CD8-positive, alpha-beta memory T cell (primary cell): ENCODE measurements at places on chromosomes 6 and 20. TPM values are rescaled to one million over a fixed set of nuclear protein-coding genes. Genes with fewer than 3 reads are reported as not detected.

GRCh38 chr6:32118782-32119628 lies 9.0 kb downstream of the ATF6B start:
- H3K36me3 ChIP-seq, result peaks cover 62% of the 10 kb centered on the region
- no peak overlapping the region for H3K27ac ChIP-seq
- no peaks in the 10 kb centered on the region for H3K27me3 ChIP-seq
- peak; percentile 54 for DNase-seq

- H3K27me3 ChIP-seq, result no peaks in the 10 kb centered on the region
- H3K4me3 ChIP-seq, result no peak overlapping the region
- DNase-seq, result no peak
- no peak overlapping the region for H3K27ac ChIP-seq
These were observed 39.3 kb downstream of the ARID1B start for GRCh38 chr6:156816505-156816904.

DNA sequence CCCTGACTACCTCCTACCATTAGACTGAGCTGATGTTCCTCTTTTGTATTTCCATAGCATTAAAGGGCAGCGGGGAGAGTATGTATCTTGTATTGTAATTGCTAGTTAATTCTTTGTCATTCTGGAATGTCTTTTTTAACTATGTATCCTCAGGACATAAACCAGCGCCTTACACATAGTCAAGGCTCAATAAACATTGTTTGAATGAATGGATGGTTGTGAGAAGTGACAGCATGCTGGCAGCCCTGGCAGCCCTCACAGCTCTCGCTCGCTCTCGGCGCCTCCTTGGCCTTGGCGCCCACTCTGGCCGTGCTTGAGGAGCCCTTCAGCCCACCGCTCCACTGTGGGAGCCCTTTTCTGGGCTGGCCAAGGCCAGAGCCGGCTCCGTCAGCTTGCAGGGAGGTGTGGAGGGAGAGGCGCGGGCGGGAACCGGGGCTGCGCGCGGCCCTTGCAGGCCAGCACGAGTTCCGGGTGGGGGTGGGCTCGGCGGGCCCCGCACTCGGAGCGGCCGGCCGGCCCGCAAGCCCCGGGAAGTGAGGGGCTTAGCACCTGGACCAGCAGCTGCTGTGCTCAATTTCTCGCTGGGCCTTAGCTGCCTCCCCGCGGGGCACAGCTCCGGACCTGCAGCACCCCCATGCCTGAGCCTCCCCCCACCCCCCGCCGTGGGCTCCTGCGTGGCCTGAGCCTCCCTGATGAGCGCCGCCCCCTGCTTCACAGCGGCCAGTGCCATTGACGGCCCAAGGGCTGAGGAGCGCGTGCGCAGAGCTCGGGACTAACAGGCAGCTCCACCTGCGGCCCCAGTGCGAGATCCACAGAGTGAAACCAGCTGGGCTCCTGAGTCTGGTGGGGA lies 93.1 kb downstream of the RNF182 start:
- no peak overlapping the region for H3K4me3 ChIP-seq
- no peaks in the 10 kb centered on the region for H3K36me3 ChIP-seq
- no peaks in the 10 kb centered on the region for H3K4me1 ChIP-seq
- no peak for DNase-seq

- H3K27ac ChIP-seq, result no peak overlapping the region
- H3K36me3 ChIP-seq, result no peaks in the 10 kb centered on the region
- no peak for DNase-seq
- no peaks in the 10 kb centered on the region for H3K27me3 ChIP-seq
- no peak overlapping the region for H3K4me3 ChIP-seq
These were observed 42.3 kb upstream of the NAA20 start for GRCh38 chr20:19974630-19975435.

GRCh38 chr6:115835314-115835713 lies 225.4 kb downstream of the FRK start:
- H3K4me3 ChIP-seq, result no peak overlapping the region
- H3K27ac ChIP-seq, result no peak overlapping the region
- no peak for DNase-seq
- H3K36me3 ChIP-seq, result no peaks in the 10 kb centered on the region
- no peaks in the 10 kb centered on the region for H3K27me3 ChIP-seq
- H3K4me1 ChIP-seq, result no peaks in the 10 kb centered on the region

DNA sequence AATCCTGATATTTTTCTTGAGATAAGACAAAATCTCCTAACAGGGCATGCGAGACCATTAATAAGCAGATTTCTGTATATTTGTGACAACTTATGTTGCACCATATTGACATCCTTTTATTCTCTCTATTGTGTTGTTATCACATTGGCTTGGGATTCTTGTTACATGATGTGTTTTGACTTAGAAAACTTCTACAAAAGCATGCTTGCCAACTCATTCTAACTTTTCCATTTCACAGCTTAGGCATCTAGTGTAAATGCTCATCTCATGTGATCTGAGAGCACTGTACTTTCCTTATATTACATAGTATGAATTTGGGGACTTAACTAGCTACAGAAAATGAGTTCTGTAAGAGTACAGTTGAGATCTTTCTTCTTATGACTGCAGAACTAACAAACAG lies 1040.7 kb upstream of the ADGRB3 start:
- H3K36me3 ChIP-seq, result no peaks in the 10 kb centered on the region
- no peaks in the 10 kb centered on the region for H3K27me3 ChIP-seq
- no peak overlapping the region for H3K4me3 ChIP-seq
- H3K27ac ChIP-seq, result no peak overlapping the region
- DNase-seq, result no peak
- no peaks in the 10 kb centered on the region for H3K4me1 ChIP-seq

TREML2 gene
- total RNA-seq, result 1.2 TPM

DNA sequence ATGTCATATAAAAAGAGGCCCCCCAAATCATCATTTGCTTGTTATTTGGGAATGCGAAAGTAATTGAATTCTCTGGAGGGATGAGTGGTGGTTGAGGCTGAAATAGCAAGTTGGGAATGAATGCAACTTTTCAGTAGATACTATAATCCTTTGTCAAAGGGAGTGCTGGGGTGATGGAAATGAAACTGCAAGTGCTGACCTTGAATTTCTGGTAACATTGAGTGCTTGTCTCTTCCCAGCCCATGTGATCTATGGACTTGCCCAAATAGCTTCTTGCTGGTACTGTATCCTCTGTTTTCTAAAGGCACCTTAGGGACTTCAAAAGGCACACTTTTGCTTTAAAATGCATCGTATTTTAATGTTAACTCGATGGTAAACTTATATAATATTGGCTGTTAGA lies 14.8 kb downstream of the PAQR8 start:
- H3K4me1 ChIP-seq, result peaks cover 54% of the 10 kb centered on the region
- H3K27me3 ChIP-seq, result no peaks in the 10 kb centered on the region
- no peak overlapping the region for H3K4me3 ChIP-seq
- no peak for DNase-seq
- no peaks in the 10 kb centered on the region for H3K36me3 ChIP-seq
- H3K27ac ChIP-seq, result no peak overlapping the region

ESR1 gene
- 0.15 TPM for total RNA-seq

GRCh38 chr20:10172998-10173655 lies 45.5 kb upstream of the SNAP25 start:
- no peak overlapping the region for H3K27ac ChIP-seq
- peaks cover 4% of the 10 kb centered on the region for H3K27me3 ChIP-seq
- no peak for DNase-seq
- peaks cover 4% of the 10 kb centered on the region for H3K4me1 ChIP-seq
- no peaks in the 10 kb centered on the region for H3K36me3 ChIP-seq

DNA sequence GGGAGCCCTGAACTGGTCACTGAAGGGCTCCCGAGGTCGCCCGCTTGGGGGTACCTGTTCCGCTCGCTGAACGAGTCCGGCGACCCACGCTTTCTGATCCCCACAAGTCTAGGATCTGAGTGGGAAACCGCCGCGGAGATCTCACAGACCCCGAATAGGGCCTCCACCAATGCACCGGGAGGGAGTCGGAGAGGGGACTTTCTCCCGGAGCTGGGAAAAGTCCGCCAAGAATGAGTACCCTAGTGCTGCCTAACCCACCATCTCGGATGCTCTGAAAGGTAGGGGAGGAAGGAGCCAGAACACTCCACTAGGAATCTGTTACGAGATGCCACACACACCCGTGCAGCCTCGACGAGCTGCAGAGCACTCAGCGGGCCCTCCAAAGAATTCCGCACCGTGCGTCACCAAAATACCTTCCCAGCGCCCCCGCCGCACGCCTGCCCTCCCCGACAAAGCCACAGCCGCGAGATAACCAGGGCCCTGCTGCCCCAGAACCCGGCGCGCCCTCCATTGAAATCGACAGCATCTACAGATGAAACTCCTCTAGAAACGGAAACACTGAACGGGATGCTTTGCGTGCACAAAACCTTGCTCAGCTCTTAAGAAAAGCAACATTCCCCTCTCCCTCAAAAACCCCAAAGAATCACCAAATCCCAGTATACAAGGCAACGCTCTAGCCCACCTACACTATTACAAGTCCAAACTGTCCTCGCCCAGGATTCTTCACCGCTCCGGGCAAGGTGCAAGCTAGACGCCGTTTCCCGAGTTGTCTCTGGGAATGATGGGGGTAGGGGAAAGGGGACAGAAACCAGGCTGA lies 686 bp downstream of the COL12A1 start:
- peaks cover 50% of the 10 kb centered on the region for H3K27me3 ChIP-seq
- no peak overlapping the region for H3K27ac ChIP-seq
- H3K4me3 ChIP-seq, result peak overlapping the region; percentile 32
- no peak for DNase-seq
- no peaks in the 10 kb centered on the region for H3K36me3 ChIP-seq
- peaks cover 45% of the 10 kb centered on the region for H3K4me1 ChIP-seq

PACSIN1 gene
- 0.70 TPM for total RNA-seq

DNA sequence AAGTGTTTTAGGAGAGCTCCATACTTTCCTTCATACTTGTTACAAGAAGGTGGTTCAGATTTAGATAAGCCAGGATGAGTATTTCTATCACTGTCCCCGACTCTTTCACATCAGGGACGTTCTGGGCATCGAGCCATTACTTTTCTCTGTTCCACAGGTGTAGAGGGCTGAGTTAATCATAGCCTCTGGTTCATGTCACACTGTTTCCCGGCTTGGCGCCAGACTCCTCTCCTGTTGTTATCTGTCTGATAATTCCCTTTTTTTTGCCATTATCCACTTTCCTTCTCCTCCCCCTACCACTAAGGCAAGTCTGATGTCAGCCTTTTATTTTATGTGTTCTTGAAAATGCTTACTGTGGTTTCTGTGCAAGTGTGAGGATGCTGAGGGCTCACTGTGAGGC lies 593.4 kb downstream of the UTRN start:
- no peak for DNase-seq
- H3K4me1 ChIP-seq, result no peaks in the 10 kb centered on the region
- no peak overlapping the region for H3K4me3 ChIP-seq

GRCh38 chr20:22763257-22763906 lies 179.0 kb upstream of the FOXA2 start:
- no peaks in the 10 kb centered on the region for H3K27me3 ChIP-seq
- no peaks in the 10 kb centered on the region for H3K4me1 ChIP-seq
- no peak overlapping the region for H3K4me3 ChIP-seq
- no peaks in the 10 kb centered on the region for H3K36me3 ChIP-seq

- no peak overlapping the region for H3K27ac ChIP-seq
- no peaks in the 10 kb centered on the region for H3K36me3 ChIP-seq
- H3K27me3 ChIP-seq, result no peaks in the 10 kb centered on the region
- DNase-seq, result no peak
- H3K4me1 ChIP-seq, result peaks cover 24% of the 10 kb centered on the region
These were observed 4.1 kb upstream of the EFHC1 start for GRCh38 chr6:52415917-52416628.

- H3K27ac ChIP-seq, result peak overlapping the region; percentile 18
- peaks cover 48% of the 10 kb centered on the region for H3K36me3 ChIP-seq
- peaks cover 27% of the 10 kb centered on the region for H3K4me1 ChIP-seq
- H3K4me3 ChIP-seq, result no peak overlapping the region
These were observed 60.0 kb downstream of the PTPN1 start for GRCh38 chr20:50569864-50570836.

- DNase-seq, result no peak
- H3K27me3 ChIP-seq, result no peaks in the 10 kb centered on the region
- H3K36me3 ChIP-seq, result no peaks in the 10 kb centered on the region
- no peak overlapping the region for H3K4me3 ChIP-seq
These were observed 119.0 kb upstream of the STMND1 start for GRCh38 chr6:16982807-16983206.

GRCh38 chr20:23222531-23223200 lies 127.9 kb upstream of the NXT1 start:
- H3K27me3 ChIP-seq, result no peaks in the 10 kb centered on the region
- H3K36me3 ChIP-seq, result no peaks in the 10 kb centered on the region
- no peak for DNase-seq
- H3K4me3 ChIP-seq, result no peak overlapping the region

DNA sequence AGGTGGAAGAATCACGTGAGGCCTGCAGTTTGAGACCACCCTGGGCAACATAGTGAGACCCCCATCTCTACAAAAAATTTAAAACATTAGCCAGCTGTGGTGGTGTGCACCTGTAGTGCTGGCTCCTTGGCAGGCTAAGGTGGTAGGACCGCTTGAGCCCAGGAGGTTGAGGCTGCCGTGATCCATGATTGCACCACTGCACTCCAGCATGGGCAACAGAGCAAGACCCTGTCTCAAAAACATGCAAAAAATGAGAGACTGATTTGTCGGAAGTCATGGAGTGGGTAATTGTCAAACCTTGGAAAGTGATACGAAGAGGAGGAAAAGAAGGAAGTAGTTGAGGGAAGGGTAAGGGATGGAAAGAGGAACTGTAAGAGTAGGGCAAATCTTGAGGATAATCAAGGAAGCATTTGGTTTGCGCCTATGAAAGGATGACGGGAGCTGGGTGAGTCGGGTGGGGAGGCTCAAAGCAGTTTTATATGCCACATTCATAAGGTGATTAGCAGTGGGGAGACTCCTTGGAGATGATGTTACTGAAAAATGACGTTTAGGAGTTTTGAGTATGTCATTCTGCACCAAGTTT lies 14.5 kb downstream of the L3MBTL3 start:
- H3K4me3 ChIP-seq, result no peak overlapping the region
- no peaks in the 10 kb centered on the region for H3K36me3 ChIP-seq
- peaks cover 50% of the 10 kb centered on the region for H3K4me1 ChIP-seq
- no peak for DNase-seq
- H3K27ac ChIP-seq, result no peak overlapping the region

GRCh38 chr6:159828074-159828473 lies 28.0 kb downstream of the PNLDC1 start:
- peaks cover 1% of the 10 kb centered on the region for H3K4me1 ChIP-seq
- H3K4me3 ChIP-seq, result no peak overlapping the region
- H3K36me3 ChIP-seq, result no peaks in the 10 kb centered on the region
- H3K27ac ChIP-seq, result no peak overlapping the region
- no peak for DNase-seq

GRCh38 chr6:104187616-104188015 lies 672.1 kb downstream of the HACE1 start:
- H3K27ac ChIP-seq, result no peak overlapping the region
- no peak for DNase-seq
- no peaks in the 10 kb centered on the region for H3K27me3 ChIP-seq

GID8 gene
- total RNA-seq, result 44.9 TPM
